ENCODE measurements at places on chromosomes 7 and 10.

DNA sequence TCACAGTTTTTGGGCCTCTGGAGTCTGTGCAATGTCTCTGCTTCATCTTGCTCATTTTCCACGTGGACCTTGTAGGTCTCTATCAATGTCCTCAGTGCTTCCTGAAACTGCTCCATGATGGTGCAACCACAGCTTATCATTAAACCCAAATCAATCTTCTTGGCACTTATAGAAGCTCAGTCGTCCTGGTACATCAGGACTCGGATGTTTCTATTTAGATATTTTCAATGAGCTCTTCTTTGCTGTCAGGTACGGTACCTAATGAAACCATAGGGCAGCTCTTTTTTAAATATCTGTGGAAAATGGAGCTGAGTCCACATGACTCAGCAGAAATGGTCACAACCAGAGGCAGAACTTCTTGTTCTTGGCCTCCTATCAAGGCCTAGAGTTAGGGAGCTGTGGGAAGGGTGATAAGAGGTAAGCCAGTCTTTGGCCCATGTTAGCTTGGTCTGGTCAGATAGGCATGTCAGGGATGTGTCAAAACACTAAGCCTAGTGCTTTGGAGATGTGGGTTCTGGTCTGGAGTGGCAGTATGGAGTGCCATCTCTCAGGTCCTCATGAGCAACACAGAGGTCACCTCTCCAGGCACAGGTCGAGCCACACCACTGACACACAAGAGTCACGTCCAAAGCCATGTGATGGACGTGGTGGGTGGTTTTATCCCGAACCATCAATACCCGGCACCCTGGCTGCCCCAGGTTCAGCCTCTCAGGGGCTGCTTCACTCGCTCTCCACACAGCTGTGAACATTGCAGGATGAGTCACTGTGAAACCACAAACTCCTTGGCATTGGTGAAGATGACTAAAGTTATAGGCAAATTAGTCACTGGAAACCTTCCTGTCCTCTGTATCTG, 87.0 kb downstream of the TBXAS1 start:
- peak; percentile 50 for DNase-seq

DNA sequence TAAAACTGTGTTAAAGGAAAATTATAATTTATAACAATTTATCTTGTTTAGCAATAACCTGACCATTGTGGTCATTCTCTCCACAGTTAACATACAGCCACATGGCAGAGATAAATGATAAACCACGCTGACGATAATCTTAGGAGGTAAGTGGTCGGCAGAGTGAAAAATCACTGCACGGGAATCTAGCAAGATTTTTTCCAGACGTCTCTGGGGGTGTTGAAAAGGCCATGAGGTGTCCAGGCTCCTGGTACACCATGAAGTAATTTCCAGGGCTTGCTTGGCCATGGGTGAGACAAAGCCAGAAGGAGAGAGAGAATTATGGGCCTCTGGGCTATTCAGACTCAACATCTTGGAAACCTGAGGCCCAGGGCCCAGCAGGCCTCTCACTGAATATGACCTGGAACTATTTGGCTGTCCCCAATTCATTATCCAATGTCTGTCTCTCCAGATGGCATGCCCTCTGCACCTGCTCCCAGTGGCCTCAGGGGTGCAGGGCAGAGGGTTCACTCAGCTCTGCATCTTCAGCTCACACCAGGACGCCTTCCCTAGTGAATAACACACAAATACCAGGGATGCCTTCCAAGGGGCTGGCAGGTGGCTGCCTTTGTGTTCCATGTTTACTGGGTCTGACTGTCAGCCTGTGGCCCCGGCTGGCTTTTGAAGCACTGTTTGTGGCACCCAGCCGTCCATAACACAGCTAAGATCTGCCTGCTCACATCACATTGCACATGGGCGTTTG, 590.4 kb upstream of the PFKP start:
- DNase-seq, result no peak

DNA sequence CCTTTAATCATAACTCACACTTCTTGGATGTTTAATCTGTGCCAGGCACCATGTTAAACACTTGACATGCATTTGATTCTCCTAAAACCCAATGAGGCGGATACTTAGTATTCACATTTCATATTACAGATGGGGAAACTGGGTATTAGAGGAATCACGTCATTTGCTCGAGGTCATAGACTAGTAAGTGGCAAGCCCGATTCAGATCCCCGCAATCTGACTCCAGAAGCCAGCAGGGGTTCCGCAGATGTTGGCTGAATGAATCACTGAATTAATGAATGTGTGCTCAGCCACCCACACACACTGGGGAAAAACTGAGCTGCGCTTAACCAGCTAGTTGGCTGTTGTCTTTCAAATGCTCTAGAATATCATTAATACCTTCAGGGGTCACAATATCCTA, 22.5 kb upstream of the ENO4 start:
- no peak for DNase-seq

DNA sequence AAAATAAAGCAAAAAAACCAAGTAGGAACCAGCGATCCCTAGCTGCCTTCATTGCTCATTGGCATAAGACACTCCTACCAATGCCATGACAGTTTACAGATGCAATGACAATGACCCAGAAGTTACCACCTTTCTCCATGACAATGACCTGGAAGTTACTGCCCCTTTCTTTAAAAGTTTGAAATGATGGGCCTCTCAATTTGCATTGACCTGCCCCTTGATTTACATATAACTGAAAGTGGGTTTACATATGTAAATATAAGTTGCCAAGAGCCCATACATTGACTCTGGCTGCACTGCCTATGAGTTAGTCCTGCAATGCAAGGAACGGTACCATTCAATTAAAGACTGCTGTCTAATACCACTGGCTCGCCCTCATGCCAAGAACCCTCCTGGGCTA, 240.7 kb upstream of the LRRN3 start:
- no peak for DNase-seq

GRCh38 chr10:27701938-27702537, 43.6 kb downstream of the MKX start:
- no peak for DNase-seq

- DNase-seq, result no peak
These were observed 608.3 kb upstream of the FOXK1 start for GRCh38 chr7:4073750-4074149.

GRCh38 chr7:97770850-97771249, 39.0 kb downstream of the TAC1 start:
- no peak for DNase-seq

DNA sequence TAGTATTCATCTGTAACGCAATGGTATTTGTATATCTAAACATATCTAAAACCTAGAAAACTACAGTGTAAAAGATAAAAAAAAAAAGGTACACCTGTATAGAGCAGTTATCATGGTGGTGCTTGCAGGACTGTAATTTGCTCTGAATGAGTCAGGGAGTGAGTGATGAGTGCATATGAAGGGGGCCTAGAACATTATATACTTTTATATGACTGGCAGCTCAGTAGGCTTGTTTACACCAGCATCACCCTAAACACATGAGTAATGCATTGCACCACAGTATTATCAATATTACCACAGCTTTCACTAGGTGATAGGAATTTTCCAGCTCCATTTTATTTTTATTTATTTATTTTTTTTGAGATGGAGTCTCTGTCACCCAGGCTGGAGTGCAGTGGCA, 40.8 kb downstream of the TRIM24 start:
- DNase-seq, result no peak

- DNase-seq, result no peak
These were observed 22.3 kb downstream of the ADAMTS14 start for GRCh38 chr10:70694418-70695141.

- DNase-seq, result no peak
These were observed 32.3 kb downstream of the PPIF start for GRCh38 chr10:79379512-79380124.

GRCh38 chr10:101061624-101062231, at the start of gene KAZALD1:
Gene KAZALD1, plus strand, starts transcription at chr10:101061989. Its CDS starts 604 bp downstream, at chr10:101062593.
- no peak for DNase-seq

GRCh38 chr7:92964141-92964540, 127.8 kb upstream of the CDK6 start:
- DNase-seq, result no peak

GRCh38 chr7:73712773-73713172, 6.7 kb downstream of the STX1A start:
- no peak for DNase-seq

DNA sequence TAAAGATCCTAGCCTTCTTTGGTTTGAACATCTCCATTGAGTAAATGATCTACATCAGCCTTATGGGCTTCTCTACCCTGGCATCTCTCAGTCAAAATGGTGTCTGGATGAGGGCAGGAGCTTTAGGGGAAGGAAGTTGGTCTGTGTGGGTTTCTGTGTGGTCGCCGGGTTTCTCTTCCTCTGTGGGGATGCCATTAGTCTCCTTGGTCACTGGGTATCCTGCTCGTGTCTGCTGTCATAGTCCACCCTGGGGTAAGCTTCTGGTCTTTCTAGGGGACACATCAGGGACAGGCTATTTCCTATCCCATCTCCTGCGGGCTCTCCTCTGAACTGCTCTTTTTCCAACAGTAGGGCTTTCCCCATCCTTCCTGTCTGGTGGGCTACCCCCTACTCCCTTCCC, 150.3 kb upstream of the NPY start:
- DNase-seq, result no peak
